ENCODE measurements at places on chromosomes 1 and 21. TPM values are rescaled to one million over a fixed set of nuclear protein-coding genes. Genes with fewer than 3 reads are reported as not detected.

FCRL5 gene
- total RNA-seq, result not detected

KRTAP13-2 gene
- not detected for total RNA-seq

SMIM11 gene
- total RNA-seq, result 14.2 TPM

RAB3B gene
- total RNA-seq, result 0.08 TPM

PLD5 gene
- total RNA-seq, result not detected

SYCP1 gene
- not detected for total RNA-seq

GPX7 gene
- total RNA-seq, result not detected

LMOD1 gene
- total RNA-seq, result not detected

GPR25 gene
- total RNA-seq, result not detected

MLLT11 gene
- 3.6 TPM for total RNA-seq

KRTAP25-1 gene
- total RNA-seq, result not detected

FABP3 gene
- total RNA-seq, result not detected

AMY1A gene
- not detected for total RNA-seq

MPL gene
- total RNA-seq, result not detected

PLPPR5 gene
- 1.4 TPM for total RNA-seq

LIN28A gene
- total RNA-seq, result not detected

TAF12 gene
- total RNA-seq, result 39.1 TPM

SLC30A1 gene
- total RNA-seq, result 28.8 TPM

IVL gene
- total RNA-seq, result not detected

GNG12 gene
- total RNA-seq, result 360 TPM

C2CD4D gene
- total RNA-seq, result 0.45 TPM

ZNF695 gene
- total RNA-seq, result 0.08 TPM

KCNA2 gene
- 0.24 TPM for total RNA-seq

GRIK3 gene
- not detected for total RNA-seq

DENND2D gene
- 3.5 TPM for total RNA-seq

VWA5B1 gene
- total RNA-seq, result not detected

C1orf232 gene
- total RNA-seq, result not detected

SLC35D1 gene
- total RNA-seq, result 5.4 TPM

ATP1A1 gene
- total RNA-seq, result 204 TPM

SPATA46 gene
- not detected for total RNA-seq

C4BPA gene
- not detected for total RNA-seq

PKLR gene
- not detected for total RNA-seq

SELL gene
- total RNA-seq, result not detected

TRIM58 gene
- total RNA-seq, result 0.13 TPM

CYP4Z1 gene
- total RNA-seq, result not detected

CELA3B gene
- not detected for total RNA-seq

LAMC2 gene
- 0.03 TPM for total RNA-seq

RALGPS2 gene
- 14.7 TPM for total RNA-seq

NPPB gene
- not detected for total RNA-seq

COL11A1 gene
- 0.26 TPM for total RNA-seq

UTP11 gene
- 73.1 TPM for total RNA-seq

AADACL3 gene
- not detected for total RNA-seq
